ENCODE measurements at places on chromosomes 7 and 10.

DNA sequence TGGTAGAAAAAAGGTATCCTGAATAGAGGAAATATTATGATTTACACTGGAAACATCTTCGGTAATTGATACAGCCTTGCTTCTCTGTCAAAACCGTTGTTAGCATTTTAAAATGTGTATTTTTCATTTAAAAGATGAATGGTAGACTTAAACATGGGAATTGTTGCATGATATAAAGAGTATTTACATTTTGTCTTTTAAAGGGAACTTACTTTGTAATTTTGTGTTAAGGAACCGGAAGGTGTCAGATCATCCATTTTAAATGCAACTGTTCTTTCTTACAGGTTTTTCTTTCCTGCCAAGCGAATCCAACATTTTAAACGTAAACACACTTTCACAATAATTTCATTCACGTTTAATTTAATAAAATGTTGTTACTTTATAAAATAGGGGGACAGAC lies 1.8 kb upstream of the IGF2BP3 start:
- DNase-seq, result no peak

- peak; percentile 58 for DNase-seq
Observed at GRCh38 chr7:44964384-44964830, 14.4 kb downstream of the MYO1G start.

- DNase-seq, result no peak
Observed at GRCh38 chr10:121245754-121246153, 352.5 kb downstream of the FGFR2 start.

DNA sequence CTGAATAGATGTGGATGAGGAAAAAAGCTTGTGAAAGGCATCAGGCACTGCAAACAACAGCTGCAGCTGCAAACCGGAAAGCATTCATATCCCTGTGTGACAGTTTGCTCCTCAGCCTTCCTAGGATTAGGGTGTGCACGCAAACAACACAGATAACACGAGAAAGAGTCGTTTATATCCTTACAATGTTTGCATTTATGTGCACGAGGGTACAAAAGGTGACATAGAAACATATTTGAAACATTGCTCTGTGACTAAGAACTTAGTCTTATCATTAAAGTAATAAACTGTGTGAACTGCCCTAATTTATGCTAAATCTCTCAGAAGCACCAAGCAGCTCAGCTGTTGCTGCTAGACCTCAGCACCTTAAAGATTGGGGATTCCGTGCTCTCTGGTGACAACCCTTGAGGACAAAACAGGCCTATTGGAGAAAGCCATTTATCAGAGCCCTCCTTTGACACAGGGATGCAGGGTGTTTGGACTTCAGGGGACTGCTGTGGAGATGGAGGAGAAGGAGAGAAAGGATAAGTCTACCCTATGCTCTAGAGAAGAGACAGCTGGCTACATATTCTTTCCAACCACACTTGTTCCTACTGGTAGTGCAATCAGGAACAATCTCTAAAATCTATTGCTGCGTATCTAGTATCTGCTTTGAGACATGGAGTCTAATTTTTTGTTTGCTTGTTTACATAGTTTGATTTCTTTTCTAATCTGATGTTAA lies 176.2 kb downstream of the GNAT3 start:
- no peak for DNase-seq

GRCh38 chr7:151895631-151896031 lies 18.7 kb upstream of the PRKAG2 start:
- no peak for DNase-seq

- no peak for DNase-seq
Observed at GRCh38 chr10:88256013-88256680, 327.0 kb downstream of the RNLS start.

GRCh38 chr10:128109707-128110106 lies 16.5 kb downstream of the MKI67 start:
- no peak for DNase-seq

GRCh38 chr10:55519264-55519663 lies 718.2 kb upstream of the PCDH15 start:
- peak; percentile 50 for DNase-seq

DNA sequence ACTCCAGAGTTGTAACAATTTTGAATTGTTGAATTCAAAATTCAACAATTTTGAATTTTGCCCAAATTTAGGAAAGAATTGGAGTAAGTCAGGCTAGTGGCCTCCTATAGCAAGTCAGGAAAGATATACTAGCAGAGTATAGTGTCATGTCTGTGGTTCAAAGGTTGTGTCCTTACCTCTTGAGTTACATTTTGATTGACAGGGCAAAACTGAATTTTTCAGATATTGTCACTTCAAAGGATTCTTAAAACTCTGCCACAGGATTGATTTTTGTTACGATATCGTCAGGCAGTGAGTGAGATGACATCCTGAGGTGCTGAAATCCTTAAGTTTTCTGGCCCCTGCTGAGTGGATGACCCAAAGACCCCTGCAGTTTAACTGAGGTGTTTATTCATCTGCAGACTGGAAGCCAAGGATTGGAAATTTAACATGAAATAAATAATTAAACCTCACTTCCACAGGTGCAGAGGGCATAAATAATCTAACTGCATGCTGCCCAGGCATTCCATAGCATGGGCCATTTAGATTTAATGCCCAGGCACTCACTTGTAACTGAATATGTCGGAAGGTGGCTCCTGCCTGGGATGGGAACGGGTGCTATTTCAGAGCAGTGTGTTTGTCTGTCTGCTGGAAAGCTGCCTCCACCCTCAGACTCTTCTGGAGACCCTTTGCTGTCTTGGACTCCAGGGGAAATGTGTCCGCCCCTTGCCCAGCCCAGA lies 50.8 kb downstream of the RBM20 start:
- DNase-seq, result no peak

GRCh38 chr7:28570970-28571288 lies 158.6 kb downstream of the CREB5 start:
- DNase-seq, result no peak

- no peak for DNase-seq
Observed at GRCh38 chr7:87479951-87480350, 4.5 kb upstream of the ABCB4 start.

- DNase-seq, result no peak
Observed at GRCh38 chr7:112346381-112347060, 103.7 kb upstream of the IFRD1 start.

GRCh38 chr7:41217306-41217705 lies 485.6 kb downstream of the INHBA start:
- DNase-seq, result no peak

- no peak for DNase-seq
Observed at GRCh38 chr7:70739646-70740210, 392.2 kb upstream of the GALNT17 start.

- no peak for DNase-seq
Observed at GRCh38 chr7:125814100-125814499, 884.5 kb upstream of the POT1 start.

GRCh38 chr10:10677479-10677878 lies 340.2 kb upstream of the CELF2 start:
- peak; percentile 82 for DNase-seq

DNA sequence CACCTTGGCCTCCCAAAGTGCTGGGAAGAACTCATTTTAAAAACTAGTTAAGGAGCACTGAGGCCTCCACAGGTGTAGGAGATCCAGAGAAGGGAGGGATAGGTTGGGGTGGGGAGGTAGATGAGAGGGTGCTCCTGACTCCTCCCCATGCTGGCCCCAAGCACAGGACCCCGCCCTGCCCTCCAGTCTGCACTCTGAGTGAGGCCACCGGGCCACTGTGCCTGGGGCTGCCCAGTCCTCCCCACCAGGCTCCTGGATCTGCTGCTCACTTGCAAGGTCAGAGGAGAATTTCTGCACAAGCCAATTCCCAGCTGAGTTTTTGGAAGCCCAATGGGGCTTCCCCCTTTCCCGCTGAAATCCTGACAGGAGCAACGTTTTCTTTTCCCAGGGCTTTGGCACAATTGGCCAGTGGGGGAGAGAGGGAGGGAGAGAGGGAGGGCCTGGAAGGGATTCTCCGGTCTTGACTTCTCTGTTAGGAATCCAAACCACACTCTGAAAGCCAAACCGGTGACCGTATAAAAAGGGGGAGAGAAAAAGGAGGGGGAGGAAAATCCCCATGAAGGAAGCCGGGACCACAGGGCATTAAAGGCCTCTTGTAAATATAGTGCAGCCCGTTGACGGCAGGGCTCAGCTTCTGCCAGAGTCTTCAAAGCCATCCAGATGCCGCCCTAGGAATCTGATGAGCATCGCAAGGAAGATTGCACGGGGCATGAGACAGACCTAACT lies 116.2 kb downstream of the SH3PXD2A start:
- DNase-seq, result peak; percentile 61

GRCh38 chr7:150978126-150978789 lies at the start of gene KCNH2:
Gene KCNH2, minus strand, starts transcription at chr7:150978321. Its CDS starts 408 bp downstream, at chr7:150977913.
- peak; percentile 88 for DNase-seq

- DNase-seq, result no peak
Observed at GRCh38 chr10:54530299-54530698, 270.7 kb downstream of the PCDH15 start.

DNA sequence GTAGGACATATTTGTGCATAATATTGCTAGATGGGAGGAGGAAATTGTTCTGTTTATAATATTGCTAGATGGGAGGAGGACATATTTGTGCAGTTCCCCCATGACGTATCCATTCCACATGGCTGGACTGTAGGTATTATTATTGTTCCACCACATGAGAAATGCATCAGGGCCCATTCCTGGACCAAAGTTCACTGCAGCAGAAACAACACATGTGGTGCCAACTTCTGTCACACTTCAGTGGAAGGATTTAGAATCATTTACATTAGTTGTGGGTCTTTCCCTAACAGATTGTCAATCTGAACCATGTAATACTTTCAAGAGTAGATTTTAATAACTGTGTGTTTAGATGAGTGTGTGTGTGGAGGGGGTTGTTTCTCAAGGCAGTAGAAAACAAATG lies 32.7 kb upstream of the MACC1 start:
- DNase-seq, result no peak

DNA sequence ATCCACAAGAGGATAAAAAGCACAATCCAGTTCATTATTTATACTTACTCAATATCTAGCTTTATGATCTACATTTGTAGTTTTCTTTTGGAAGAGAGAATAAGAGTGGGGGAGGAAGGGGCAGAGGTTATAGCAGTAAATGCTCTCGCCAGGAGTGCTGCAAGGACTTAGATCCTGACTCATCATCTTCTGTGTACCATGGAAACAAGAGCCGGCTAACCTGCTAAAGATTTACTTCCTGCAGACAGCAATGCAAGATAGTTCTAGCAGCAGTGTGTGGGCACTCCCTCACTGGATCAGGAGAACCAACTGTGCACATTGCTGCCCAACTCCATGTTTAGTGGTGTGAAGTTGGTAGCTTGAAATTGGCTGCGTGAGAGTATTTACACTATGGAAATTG lies 47.7 kb upstream of the TRIL start:
- no peak for DNase-seq

DNA sequence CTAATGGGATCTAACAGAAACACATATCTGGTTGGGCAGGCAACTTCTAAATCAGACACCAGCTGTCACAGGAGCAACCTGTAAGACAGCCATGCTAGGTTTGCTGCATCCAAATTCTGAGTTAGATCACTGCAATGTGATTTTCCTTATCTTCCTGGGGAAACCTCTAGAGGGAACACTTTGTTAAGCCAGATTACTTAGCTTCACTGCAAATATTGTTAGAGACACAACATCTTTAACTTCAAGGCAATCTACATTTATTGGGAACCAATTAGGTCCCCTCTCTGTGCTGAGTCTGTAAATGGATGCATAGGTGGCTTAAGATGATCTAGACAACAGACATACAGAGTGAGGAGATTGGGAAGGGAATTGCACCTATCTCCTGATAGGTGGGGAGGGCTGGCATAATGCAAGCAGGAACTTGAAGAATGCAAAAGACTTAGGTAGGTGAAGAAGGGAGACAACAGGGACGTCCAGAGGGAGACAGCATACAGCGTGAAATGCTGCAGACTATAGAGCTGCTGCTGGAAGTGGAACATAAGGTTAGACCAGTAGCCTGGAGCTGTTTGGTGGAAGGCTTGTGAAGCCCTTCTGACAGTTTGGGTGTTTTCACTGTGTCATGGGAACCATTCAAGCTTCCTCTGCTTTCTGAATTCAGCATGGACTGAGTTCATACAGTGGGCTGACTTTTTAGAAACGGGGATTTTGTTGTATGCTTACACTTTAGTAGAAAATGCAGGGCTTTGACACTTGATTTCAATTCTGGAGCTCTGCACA lies 109.8 kb upstream of the ELMO1 start:
- peak; percentile 21 for DNase-seq

DNA sequence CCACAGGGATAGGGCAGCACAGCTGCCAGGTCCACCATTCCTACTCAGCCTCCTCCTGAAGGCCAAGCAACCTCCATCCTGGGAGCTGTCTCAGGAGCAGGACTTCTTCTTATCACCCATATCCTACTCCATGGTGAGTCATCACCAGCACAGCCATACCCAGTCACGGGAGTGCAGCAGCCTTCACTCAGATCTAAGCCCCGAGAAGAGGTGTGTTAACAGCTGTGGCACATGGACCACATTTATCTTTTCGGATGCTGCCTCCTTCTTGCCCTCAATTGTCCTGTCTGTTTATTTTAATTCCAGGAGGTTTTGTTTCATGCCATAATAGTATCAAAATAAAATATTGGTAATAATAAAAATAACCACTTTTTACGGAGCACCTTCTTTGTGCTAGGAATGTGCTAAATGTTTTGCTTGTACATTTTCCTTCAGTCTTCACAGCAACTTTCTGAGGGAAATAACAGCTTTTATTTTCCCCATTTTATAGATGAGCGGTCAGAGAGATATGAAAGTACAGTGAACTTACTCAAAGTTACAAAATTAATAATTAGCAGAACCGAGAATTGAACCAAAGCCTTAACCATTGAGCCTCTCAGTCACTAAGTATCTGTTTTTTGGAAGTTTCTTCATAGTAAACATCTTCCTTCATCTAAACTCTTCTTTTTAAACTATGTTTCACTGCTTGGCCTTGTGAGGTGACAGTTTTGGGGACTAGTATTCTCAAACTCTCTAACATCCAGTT lies 2.5 kb upstream of the KEL start:
- DNase-seq, result no peak

- DNase-seq, result no peak
Observed at GRCh38 chr7:36726311-36726710, 2.0 kb upstream of the AOAH start.

DNA sequence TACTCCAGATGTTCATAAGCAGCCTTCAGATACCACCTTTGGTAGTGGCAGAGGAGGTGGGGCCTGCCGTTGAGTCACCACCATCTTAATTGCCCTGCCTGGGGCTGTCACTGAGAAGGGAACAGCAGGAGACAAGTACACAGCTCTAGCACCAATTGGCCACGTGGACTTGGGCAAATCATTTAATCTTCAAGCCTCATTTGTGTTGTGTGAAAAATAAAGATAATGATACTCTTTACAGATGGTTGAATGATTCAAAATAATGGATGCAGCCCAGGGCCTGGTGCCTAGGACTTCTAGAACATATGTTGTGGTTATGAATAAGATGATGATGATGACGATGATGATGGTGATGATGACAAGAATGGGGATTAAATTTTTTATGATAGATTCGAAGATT lies 111.9 kb upstream of the ADAM12 start:
- DNase-seq, result no peak

DNA sequence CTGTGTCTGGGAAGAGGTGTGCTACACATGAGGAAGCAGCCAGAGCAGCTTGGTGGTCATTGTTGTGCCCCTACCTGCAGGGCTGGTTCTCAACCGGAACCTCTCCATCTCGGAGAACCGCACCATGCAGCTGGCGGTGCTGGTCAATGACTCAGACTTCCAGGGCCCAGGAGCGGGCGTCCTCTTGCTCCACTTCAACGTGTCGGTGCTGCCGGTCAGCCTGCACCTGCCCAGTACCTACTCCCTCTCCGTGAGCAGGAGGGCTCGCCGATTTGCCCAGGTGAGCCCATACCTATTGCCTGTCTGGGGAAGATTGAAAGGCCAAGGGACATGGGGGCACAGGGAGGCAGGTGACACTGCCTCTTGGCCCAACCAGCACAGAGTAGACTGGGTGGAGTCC lies 29.3 kb upstream of the CSGALNACT2 start:
- no peak for DNase-seq

- no peak for DNase-seq
Observed at GRCh38 chr10:73946253-73947145, 35.6 kb downstream of the PLAU start.

Data from GM23338 (cell line).